ENCODE measurements at places on chromosomes 12 and 14.

DNA sequence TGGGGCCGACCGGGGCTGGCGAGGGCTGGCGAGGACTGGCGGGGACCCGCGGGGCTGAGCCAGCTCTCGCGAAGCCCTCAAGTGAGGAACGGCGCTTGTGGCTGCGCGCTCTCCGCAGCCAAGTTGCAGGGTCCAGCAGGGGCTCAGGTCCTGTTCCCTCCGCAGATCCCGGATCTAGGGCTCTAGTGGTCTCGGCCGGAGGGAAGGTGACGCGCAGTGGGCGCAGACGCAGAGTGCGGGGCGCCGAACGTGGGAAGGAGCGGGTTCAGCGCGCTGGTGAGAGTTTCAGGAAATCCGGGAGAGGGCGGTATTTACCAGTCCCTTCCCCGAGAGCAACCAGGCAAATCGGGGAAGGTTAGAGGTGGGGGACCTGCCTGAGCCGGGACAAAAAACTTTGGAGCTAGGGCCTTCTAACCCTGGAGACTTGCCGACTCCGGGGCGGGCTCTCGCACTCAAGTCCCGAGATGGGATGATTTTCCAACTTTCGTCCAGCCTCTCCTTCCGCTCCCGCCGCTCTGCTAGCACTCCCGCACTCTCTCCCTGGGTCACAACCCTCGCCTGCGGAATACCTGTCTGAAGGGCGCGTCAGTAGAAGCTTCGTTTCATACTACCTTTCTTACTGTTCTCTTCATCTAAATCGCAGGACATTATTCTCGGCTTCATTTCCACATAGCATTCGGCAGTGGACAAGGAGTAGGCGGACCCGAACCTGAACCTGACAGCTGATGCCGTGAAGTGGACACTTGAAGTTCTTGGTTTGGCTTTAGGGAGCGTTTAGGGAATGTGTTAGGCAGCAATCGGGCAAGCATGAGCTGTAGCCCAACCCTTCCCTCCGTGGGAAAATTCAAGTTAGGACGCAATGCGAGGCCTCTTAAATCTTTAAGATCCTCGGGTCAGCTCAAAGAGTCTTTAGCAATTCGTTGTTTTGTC, 13.6 kb upstream of the PAX9 start:
- DNase-seq = peak; percentile 68

GRCh38 chr12:130423136-130423535, 85.4 kb downstream of the PIWIL1 start:
- DNase-seq = no peak

DNA sequence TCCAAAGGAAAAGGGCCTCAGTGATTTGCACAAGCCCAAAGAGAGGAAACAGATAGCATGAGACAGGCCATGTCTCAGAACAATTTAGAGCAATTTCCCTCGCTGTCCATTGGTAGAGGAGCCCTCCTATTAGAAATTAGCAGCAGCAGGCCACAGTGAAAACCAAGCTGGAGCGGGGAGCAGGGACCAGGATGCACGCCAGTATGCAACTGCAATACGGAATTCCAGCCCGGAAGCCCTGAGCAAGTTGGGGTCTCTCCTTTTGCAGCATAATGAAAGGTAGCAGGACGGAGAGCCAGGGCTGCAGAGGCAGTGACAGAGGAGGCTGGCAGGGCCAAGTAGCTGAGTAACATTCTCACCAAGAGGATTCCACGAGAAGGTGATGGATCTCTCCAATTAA, 84.9 kb upstream of the CLMN start:
- DNase-seq = no peak

DNA sequence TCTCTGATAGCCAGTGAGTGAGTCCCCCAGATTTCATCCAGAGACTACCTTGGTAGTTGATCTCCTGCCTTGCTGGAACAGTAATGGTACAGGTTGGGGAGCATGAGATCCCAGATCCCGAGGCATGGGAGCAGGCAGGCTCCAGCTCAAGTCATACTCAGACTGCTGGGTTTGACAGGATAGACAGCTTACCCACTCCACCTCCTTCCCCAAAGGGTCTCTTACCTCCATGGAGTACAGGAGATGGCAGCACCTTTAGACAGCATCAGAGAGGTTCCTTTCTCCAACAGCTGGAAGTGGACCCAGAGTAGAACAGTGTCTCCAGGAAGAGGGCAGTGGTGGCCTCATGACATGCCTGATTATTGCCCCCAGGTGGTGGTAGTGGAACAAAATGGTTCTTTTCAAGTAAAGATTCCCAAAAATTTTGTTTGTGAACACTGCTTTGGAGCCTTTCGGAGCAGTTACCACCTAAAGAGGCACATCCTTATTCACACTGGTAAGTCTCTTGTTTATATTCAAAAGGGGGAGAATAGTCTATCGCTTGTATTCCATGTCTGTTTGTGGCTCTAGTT, 4.9 kb upstream of the CSAD start:
- DNase-seq = no peak

Measured in NCI-H1694 treated with DMSO at 0.1 percent for 48 hours (cell line).